ENCODE measurements at places on chromosomes 12 and 14. TPM values are rescaled to one million over a fixed set of nuclear protein-coding genes. Genes with fewer than 3 reads are reported as not detected.

Gene EIF2S1
- 152 TPM for total RNA-seq

Gene CACNA2D4
- total RNA-seq, result not detected

Gene DAO
- total RNA-seq, result not detected

Gene FLRT2
- total RNA-seq, result 153 TPM

Gene MYF5
- not detected for total RNA-seq

Gene OR11H12
- not detected for total RNA-seq

Gene KLHDC2
- 28.6 TPM for total RNA-seq

Gene NELL2
- total RNA-seq, result 0.35 TPM
